Psoas muscle (tissue), 8 donors: ENCODE measurements at places on chromosomes 16 and 17. TPM values are rescaled to one million over a fixed set of nuclear protein-coding genes. Genes with fewer than 3 reads are reported as not detected.

- DNase-seq = no peak
Measured at GRCh38 chr17:50125420-50125997, 4.5 kb downstream of the SAMD14 start.

GRCh38 chr17:35069311-35069710 lies 5.8 kb upstream of the RFFL start:
- no peak for DNase-seq

GRCh38 chr16:69600202-69600601 lies 34.4 kb downstream of the NFAT5 start:
- no peak for DNase-seq

DNA sequence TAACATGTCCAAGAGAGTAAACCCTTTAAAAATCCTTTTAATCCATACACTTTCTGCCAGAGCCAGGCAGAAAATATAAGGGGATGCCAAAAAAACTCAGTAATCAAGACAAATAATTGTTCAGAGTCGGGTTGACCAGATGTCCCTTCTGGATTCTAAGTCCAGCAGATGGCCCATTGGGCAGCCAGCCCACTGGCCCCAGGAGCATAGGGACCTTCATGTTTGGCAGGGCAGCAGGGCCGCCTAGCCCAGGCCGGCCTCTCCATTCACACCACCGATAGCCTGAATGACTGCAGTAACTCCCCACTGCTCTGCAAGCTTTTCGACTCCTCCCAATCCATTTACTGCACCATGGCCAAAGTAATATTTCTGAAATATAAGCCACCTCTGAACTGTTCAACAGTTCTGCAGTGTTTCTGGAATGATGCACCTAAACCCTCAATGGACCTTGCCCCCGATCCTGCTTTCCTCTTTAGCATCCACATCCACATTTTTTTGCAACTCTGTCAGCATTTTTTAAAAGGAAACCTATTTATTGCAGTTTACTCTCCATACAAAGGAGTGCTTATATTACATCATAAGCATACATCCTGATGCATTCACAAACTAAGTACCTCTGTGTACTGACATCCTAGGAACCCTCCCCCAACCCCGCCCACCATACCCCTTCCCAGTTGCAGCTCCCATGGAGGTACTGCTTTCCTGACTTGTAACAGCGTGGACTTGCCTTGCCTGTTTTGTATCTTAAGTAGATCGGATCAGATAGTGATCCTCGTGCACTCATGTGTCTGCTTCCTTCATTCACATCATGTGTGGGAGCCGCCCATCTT lies 46.4 kb downstream of the LDHD start:
- peak; percentile 55 for DNase-seq

DNA sequence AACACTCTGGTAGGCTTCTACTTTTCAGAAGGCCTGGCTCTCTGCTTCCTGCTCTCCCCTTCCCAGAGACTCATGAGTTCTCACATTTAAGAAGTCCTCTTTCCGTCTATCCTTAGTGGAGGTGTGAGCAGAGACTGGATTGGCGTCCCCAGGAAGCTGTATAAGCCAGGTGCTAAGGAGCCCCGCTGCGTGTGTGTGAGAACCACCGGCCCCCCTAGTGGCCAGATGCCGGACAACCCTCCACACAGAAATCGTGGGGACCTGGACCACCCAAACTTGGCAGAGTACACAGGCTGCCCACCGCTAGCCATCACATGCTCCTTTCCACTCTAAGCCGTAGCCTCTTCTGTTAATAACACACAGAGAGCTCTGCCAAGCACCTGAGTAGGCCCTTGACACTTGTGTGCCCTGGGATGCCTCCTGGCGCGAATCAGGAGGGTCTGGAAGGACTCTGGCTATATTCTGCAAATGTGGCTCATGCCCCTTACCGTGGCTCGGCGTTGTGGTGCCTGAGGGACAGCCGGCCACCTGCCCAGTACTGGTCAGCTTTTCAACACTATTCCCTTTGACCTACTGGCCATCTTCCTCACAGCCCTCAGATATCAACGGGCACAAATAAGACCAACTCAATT lies 13.9 kb downstream of the CYB5D2 start:
- no peak for DNase-seq

DNA sequence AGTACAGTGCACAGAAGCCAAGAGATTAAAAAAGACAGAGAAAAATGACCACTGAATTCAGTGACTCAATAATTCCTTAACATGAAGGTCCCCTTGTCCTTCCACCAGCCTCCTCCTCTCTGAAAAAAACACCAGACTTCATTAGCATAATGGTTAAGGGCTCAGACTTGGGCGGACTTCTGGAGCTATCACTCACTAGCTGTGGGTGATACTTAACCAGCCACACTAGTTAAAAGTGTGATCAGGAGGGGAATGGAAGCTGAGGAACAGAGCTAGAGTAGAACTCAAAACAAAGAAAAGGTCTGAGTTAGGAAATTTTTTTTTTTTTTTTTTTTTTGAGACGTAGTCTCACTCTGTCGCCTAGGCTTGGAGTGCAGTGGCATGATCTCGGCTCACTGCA lies 23.2 kb downstream of the ZNF652 start:
- no peak for DNase-seq

DNA sequence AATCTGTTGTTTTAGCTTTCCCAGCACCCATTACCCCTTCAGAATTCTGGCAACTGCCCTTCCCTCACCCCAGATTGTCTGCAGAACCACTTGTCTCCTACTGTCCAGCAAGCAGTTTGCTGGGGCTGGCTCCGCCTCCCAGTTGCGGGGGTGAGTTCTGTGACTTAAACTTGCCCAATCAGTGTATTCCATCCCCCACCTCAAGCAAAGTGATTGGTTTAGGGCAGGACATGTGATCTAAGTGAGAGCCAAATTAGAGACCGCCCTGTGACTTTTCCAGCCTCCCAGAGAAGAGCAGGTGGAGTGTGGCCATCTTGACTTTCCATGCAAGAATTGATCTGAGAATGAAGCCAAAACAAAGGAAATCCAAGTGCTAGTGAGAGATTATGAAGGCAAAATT lies 22.7 kb upstream of the SRCIN1 start:
- no peak for DNase-seq

DNA sequence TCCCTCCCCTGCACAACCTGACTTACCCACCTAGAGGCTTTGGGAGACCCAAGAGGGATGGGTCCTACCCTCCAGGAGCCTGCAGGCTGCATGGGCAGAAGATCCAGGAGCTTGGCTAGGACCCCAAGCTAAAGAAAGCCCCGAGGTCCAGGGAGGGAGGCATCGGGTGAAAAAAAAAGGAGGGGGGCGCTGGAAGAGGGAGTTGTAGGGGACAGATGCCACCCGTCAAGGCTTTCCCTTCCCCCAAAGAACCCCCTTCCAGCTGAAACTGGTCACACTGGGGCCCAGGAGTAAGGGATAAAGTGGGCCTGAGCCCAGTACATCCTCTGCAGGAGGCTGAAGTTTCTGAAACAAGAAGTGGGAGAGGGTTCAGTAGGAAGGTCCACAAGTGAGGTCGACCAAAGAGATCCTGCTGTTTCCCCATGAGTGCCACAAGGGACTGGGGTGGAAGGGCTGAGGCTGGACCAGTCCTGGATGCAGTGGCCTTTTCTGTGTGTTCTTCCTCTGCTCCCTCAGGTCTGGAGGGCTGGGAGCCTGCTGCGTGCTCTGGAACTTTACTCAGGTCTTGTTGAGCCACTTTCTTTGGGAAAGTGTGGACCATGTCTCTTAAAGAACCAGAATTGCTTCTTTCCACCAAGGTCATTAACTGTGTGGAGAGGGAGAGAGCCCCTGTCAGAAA lies 14.2 kb upstream of the CBFB start:
- DNase-seq = no peak

GRCh38 chr17:32142857-32143526 lies 690 bp downstream of the RHOT1 start:
- peak; percentile 74 for DNase-seq

DNA sequence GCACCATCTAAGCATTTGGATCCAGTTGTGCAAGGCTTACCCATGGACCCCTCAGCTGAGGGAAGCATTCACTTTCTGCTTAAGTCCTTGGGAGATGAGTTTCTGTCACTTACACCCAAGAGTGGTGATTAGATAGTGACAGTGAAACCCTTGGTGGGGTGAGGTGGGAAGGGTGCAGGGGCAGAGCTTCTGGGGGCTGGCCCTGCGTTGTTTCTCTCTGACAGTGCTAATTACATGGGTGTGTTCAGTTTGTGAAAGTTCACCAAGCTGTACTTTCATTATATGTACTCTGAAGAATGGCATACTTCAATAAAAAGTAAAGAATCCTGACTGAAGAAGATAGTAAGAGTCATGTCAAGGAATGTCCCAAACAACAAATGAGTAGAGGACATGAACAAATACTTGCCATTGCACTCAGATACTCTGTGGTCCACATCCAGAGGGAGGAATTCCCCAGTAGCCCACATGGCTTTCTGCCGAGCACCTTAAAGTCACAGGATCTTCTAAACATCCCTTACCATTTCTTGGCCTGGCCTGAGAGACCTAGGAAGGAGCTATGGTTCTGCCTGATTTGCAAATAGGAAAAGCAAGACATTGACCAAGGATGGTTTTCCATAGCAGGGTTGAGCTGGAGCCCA lies 8.4 kb downstream of the CHST6 start:
- DNase-seq = no peak

GRCh38 chr17:69711541-69711940 lies 297.0 kb downstream of the MAP2K6 start:
- DNase-seq = no peak

DNA sequence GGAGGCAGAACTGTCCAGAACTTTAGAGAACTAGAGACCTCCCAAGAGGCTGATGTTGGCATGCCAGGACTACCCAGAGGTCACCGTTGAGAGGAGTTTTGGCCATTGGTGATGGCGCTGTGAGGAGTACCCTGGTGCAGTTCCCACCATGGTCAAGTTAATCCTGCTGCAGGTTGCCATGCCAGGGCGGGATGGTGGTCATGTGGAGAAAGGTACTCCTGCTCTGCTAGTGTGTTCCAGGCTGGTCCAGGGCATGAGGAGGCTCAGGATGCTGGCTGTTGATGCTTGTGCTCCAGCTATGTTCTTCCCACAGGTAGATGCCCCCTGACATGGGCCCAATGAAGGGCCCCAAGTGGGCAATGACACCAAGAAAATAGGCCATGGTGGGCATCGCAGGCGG lies 4.1 kb upstream of the PHF12 start:
- DNase-seq = no peak

DNA sequence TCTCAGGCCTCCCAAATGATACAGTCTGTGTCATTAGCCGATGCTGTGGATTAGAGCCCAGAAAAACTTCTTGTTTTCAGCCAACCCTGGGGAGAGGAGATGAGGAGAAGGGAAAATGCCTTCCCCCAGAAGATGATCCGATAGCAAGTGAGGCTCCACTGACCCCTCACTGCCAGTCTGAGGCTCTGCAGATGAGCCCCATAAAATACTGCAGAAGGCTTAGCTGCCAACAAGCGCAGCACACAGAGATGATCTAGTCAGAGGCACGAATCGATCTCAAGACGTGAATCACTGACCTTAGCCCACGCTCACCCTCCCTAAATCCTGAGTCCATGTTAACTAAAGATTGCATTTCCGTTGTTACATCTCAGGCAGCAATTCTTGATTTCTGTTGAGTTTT lies 31.5 kb downstream of the SALL1 start:
- DNase-seq = no peak

GRCh38 chr16:64236316-64236715 lies 885.5 kb downstream of the CDH11 start:
- DNase-seq = no peak

- no peak for DNase-seq
Measured at GRCh38 chr16:86337138-86337537, 173.2 kb upstream of the FOXF1 start.

- DNase-seq = peak; percentile 73
Measured at GRCh38 chr17:7440113-7440833, 961 bp downstream of the FGF11 start.

DNA sequence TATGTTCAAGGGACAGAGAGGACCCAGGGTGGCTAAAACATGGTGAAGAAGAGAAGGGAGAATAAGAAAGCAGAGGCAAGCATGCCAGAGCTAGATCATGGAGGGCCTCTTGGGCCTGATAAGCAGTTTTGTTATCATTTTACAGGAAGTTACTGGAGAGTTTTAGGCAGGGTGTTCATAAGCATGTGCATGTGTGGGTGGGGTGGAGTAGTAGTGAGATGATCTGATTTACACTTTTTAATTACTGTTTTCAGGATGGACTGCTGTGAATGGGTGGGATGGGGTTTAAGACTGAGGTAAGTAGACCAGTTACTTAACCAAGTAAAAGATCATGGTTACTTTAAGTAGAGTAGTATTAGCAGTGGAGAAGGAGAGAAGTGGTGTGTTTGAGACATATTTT lies 173.6 kb downstream of the PHKB start:
- DNase-seq = no peak

DNA sequence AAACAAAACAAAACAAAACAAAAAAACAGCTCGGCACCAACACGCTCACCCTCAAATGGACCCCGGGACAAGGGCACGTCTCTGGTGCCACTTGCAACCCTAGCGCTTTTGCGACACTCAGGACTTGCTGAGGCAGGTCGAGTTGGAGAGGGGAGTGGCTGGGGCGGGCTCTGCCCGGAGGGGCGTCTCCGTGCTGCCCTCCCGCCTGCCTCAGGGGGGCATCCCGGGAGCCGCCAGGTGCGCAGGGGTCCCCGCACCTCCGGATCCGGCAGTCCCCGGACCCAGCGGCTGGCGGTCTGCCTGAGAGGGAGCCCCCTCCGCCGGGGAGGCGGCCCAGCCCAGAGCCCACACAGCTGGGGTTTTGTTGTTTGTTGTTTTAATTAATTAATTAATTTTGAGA lies at the start of gene SLC52A1:
Gene SLC52A1, minus strand, starts transcription at position 112 of the 400 bp plus-strand sequence. CDS start 820 bp downstream, outside the sequence.
- no peak for DNase-seq

DNA sequence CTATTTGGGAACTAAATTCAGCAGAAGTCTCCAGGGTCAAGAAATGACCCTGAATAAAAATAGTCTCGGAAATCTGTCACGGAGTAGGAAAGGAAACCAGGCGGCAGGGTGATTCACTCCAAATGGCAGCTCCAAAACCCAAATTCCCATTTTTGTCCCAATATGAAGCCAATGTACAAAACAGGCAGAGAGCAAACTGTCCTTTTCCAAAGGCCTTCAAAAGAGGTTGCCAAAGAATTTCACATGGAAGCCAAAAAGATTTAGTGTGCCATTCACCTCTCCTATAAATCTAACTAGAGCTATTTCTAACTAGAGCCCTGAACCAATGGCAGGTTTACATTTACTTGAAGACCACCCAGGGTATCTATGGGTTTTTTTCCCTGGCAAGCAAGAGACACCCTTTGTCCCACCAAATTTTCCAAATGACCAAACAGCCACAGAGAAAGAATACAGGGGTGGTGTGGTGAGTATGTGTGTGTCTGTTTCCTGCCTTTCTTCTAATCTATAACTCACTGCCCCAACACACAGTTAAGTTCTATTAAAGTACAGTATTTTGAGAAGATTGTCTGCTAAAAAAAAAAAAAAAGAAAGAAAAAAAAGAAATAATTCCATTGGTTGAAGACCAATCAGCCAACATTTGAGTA lies 6.8 kb downstream of the MYO1D start:
- DNase-seq = no peak

The PIRT gene
- not detected for polyA plus RNA-seq

The CORO1A gene
- 6.5 TPM for polyA plus RNA-seq

The RNF43 gene
- 0.25 TPM for polyA plus RNA-seq

The ZG16 gene
- 0.01 TPM for polyA plus RNA-seq

The TMEM238L gene
- polyA plus RNA-seq = 0.03 TPM

The LPO gene
- polyA plus RNA-seq = 0.01 TPM

The OTOP3 gene
- not detected for polyA plus RNA-seq

The ADGRG3 gene
- 0.16 TPM for polyA plus RNA-seq

The ZNF668 gene
- polyA plus RNA-seq = 12.3 TPM
